Hematopoietic multipotent progenitor cell treated with erythropoietin and hydrocortisone succinate and interleukin-3 and kit ligand, for 8 days (in vitro differentiated cells): ENCODE measurements at places on chromosomes 12 and 14.
A peak's percentile ranks its signal among the peaks of the same experiment; 100 is the strongest.

GRCh38 chr12:95763809-95764253 lies 26.7 kb downstream of the NTN4 start:
- DNase-seq = peak; percentile 64

DNA sequence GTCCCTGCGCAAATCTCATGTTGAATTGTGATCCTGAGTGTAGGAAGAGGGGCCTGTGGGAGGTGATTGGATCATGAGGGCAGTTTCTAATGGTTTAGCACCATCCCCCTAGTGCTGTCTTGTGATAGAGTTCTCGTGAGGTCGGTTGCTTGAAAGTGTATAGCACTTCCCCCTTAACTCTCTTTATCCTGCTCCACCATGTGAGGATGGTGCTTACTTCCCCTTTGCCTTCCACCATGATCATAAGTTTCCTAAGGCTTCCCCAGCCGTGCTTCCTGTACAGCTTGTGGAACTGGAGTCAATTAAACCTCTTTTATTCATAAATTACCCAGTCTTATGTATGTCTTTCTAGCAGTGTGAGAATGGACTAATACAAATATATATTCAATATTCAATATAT lies 303.7 kb upstream of the SEL1L start:
- no peak for DNase-seq

GRCh38 chr14:65866886-65867285 lies 454.4 kb downstream of the FUT8 start:
- no peak for DNase-seq

DNA sequence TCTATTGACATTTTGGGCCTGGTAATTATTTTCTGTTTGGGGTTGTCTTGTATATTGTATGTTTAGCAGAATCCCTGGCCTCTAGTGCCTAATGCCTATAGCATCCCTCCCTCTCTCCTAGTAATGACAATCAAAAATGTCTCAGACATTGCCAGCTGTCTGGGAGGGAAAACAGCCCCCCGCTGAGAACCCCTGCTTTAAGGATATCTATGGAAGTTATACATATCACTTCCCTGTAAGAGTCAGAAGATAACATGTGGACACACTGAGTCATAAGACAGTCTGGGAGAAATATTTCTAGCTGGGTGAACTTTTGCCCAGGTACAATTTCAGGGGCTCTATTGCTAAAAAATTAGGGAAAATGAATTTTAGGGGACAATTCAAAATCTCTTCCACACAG lies 255.0 kb downstream of the PAWR start:
- no peak for DNase-seq
